ENCODE measurements at places on chromosomes 12 and 14.

- DNase-seq: no peak
These were observed 94.1 kb downstream of the PAX9 start for GRCh38 chr14:36755756-36756155.

DNA sequence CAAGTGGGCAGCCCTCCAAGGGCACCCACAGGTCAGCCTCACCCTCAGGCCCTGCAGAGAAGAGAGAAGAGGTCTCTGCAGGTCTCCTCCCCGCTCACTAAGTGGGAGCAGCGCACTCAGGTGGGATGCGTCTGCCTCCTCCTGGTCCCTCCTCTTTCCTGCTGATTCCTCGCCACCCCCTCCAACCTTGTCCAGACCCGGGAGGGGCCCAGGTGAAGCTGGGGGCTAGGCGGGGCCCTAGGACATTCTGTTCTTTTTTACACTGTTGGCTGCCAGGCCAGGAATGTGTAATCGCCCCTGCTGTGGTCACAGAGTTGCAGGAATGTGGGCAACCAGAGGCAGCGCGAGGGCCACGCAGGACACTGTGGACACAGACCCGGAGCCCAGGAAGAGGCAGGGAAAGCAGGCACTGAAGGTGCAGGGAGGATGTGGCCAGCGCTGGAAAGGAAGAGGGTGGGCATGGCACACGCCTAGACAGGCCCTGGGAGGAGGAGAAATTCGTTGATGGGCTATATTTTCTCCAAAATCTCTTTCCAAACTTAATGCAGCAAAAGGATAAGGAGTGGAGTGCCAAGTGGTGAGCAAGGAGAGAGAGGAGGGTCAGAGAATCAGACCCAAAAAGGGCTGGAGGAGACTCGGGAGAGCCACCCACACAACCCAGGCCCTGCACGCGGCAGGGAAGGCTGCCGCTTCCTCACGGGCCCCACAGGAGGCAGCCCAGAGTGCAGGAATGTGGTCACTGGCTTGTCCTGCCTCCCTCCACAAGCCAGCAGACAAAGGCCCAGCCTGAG, 911 bp upstream of the SCNN1A start:
- no peak for DNase-seq

GRCh38 chr14:59321626-59321949, 133.1 kb downstream of the DAAM1 start:
- DNase-seq: no peak

GRCh38 chr12:70706611-70707010, 69.4 kb upstream of the PTPRB start:
- no peak for DNase-seq
